ENCODE measurements at places on chromosomes 1 and 21.

- no peak for DNase-seq
These were observed 347.9 kb upstream of the ADGRL2 start for GRCh38 chr1:81452693-81453366.

DNA sequence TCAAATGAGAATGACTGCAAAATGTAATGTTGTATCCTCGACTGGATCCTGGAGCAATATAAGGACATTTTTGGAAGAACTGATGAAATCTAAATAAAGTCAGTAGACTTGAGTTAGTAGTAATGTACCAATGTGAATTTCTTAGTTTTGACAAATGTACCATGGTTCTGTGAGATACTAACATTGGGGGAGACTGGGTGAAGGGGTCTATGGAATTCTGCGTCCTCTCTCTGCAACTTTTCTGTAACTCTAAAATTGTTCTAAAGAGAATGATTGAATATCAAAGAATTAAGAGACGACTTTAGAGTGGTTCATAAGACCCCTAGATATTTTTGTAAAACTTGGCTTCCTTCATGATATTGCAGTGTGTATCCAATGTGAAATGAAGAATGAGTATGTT lies 59.2 kb upstream of the KAZN start:
- no peak for DNase-seq

DNA sequence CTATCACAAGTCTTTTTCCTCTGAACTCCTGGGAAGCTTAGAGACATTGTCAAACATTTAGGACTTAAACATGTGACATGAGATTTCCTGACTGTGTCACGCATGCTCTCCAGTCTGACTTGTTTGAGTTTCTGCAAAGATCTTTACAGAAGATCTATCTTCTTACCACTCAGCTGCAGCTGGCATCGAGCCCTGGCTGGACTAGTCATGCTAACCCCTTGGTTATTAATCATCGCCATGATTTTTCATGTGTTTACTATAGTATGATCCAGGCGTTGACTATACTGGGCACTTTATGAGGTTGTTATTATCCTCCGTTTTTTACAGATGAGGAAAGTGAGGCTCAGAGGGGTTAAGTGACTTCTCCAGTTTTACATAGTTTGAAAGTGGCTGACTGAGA lies 18.1 kb upstream of the IRF2BP2 start:
- peak; percentile 68 for DNase-seq

- DNase-seq = no peak
These were observed 17.8 kb downstream of the SCAF4 start for GRCh38 chr21:31713973-31714740.

GRCh38 chr1:240402326-240402725 lies 209.6 kb downstream of the GREM2 start:
- no peak for DNase-seq

DNA sequence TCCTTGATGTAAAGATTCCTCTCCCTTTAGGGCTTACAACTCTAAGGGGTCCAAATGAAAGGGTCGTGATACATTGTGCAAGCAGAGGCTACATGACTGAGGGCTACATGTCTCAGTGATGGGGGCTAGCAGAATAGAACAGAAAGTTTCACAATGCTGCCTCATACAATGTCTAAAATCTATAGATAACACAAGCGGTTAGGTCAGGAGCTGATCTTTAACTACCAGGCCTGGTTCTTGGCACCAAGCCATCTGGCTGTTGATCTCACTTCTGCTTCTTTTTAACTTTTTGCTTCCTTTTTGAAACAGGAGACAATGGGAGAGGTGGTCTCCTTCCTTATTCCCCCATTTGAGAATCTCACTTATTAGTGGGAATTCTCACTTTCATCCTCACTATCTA lies 710.2 kb downstream of the AMY1C start:
- no peak for DNase-seq

DNA sequence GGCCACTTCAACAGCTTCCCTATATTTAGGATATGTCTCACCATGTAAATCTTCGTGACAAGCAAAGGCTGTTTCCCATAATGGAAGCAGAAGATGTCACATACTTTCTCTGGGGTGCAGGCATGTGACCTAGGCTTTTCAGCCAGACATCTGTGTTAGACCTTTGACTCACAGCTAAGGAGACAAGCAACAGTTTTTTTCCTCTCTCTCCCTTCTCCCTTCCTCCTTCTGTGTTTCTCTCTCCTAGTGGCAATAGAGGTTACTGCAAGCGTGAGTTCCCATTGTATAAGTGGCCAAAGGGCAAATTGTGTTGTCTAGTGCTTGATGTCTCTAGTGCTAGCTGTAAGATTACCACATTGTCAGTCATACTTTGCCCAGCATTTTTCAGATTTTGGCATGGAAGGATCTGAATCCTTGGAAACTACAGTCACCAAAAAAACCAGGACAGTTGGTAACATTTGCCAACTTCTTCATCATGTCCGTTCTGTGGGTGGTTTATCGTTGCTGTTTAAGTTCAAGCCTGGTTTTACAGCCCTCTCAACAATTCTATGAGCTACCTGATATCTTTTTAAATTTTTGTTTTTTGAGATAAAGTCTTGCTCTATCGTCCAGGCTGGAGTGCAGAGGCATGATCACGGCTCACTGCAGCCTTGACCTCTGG lies 44.4 kb upstream of the RABGAP1L start:
- DNase-seq = peak; percentile 79

DNA sequence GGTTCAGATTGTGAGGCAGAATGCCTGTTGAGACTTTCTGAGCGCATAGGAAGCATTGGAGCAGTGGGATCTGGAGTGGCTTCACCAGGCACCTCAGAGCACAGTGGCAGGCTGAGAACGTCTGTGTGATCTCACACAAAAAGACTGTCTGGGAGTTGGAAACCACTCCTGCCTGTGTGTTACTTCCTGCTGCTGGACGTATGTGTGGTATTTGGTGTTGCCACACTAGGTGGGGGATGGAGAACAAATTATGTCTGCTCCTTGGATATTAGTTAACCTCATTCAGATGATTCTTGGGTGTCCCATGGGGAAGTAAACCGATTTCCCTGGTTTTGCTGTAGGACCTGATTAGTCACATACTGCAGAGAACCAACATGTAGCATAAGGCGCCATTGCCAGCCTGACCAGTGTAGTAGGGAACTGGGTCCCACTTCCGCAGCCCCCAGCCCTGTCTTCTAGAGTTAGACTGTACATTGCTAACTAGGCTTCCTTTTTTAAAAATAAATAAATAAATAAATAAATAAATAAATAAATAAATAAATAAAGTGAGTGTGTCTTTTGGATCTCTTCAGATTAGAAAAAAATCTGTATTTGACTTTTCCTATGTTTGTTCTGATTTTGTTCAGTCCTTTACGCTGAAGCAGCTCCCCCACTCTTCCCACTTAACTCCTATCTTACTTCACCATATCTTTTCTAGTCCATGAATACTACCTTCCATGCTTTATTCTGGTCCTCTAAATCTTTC lies 26.9 kb downstream of the UCK2 start:
- DNase-seq = peak; percentile 99

- no peak for DNase-seq
These were observed 78.2 kb downstream of the RAP1GAP start for GRCh38 chr1:21590934-21591333.

DNA sequence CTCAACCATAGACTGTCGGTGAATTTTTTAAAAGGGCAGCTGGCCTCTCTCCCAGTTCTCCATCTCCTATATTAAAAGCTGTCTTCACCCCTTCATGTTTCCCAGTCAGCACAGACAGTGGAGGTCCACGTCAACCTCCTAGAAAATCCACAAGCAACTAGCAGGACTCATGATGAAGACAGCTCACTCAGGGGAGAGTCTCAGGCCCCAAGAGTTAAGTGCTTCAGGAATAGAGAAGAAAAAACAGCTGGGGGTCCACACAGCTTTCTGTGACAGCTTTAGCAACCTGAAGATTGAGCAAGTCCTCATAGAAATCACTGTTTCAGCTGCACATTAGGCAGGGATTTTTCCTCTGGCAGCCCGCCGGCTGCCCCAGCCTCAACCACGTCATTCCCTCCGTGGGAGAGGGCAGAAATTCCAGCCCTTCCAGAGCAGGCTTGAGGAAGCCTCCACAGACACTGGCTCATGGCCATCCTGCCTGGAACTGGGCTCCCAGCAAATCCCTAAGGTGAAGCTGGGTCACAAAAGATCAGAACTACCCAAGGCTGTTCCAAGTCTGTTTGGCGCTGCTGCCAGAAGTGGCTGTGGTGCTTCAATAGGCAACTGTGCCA lies 15.2 kb downstream of the GPR161 start:
- DNase-seq = peak; percentile 84

- DNase-seq = no peak
These were observed 318.8 kb downstream of the PTPRU start for GRCh38 chr1:29555043-29555620.

DNA sequence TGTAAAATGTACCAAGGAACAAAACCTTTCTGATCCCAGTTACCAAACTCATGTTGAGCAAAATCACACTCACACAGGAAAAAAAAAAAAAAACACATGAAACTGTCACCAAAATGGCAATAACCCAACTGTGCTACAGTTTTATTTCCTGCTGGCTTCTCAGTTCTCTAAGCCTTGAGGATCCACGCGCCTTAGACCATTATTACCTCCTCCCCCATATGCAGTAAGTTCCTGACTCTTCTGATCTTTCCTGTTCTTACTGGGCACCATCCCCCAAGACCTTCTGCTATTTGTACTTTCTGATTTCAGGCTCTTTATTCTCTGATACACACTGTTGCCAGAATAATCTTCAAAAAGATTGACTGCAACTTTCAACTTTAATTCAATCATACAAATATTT lies 79.6 kb downstream of the SLC45A1 start:
- DNase-seq = no peak

DNA sequence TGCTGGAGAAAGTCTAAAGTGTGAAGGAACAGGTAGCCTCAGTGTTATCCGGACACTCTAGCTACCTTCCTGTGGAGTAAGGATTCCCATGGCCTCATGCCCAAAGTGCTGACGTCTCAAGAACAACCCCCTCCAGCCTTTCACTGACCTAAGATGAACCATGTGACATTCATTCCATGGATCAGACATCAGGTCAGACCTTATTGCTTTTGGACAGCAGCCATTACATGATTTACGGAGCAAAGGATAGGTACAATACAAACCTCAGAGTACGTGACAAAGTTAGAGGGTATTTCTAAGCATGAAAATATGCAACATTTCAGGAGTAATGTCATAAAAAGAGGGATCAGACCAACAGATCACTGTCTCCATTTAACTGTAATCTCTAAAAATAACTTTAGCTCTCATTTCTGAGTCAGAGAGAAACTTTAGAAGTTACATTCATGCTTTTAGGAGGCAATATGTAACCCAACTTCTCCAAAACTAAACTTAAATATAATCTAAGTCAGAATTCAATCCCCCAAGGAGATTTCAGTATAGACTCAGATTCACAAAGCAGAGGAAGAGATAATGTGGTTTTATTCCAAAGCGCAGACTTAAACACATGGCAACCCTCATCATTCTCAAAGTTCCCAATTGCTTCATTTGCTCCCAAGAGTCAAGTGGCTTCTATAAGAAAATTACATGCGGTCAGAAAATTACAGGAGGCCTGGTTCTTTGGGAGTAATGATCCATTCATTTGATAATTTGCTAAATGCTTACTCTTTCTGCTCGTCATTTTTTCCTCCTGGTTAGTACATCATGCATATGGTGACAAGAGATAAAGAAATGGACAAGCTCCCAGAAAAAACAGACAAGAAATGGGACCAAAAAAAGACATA lies 280.4 kb downstream of the SETD4 start:
- peak; percentile 87 for DNase-seq

DNA sequence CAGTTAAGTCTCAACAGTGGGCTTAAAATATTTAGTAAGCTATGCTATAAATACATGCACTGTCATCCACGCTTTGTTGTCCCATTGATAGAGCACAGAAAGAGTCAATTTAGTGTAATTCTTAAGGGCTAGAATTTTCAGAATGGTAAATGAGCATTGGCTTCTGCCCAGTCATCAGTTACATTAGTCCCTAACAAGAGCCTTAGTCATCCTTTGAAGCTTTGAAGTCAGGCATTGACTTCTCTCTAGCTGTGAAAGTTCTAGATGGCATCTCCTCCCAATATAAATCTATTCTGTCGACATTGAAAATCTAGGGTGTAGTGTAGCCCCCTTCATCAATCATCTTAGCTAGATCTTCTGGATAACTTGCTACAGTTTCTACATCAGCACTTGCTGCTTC lies 12.0 kb upstream of the LPGAT1 start:
- no peak for DNase-seq

DNA sequence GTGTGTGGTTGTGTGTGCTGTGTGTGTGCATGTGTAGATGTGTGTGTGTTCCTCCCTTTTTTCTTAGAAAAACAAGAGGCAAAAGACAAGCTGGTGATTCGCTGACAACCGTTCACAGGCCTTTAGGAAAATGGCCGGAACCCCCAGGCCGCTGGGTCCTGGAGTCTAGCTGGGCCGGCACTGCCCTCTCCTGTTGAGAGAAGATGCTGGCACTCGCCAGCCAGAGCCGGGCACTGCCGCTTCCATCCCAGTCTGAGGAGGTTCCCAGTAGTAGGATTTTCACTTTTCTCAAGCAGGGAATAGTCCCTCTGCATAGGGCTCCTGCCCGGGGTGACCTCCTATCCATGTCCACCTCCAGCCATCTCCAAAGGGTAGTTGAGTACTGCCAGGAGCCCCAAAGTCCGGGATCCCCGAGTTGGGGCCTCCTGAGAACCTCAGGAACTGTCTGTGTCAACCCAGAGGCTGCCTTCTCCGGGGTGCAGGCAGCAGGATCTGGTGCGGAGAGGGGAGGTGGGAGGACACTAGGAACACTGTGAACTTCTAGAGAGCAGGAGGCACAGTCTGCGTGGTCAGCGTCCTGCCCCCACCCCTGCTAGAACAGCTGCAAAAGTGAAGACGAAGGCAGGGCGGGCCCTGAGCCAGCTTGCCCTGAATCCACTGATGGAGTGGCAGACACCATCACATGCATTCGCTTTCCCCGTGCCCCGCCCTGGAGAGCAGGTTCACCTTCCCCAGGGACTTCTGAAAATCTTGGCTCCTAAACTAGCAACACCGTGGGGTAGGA lies 44.1 kb upstream of the ARHGEF16 start:
- DNase-seq = peak; percentile 64

DNA sequence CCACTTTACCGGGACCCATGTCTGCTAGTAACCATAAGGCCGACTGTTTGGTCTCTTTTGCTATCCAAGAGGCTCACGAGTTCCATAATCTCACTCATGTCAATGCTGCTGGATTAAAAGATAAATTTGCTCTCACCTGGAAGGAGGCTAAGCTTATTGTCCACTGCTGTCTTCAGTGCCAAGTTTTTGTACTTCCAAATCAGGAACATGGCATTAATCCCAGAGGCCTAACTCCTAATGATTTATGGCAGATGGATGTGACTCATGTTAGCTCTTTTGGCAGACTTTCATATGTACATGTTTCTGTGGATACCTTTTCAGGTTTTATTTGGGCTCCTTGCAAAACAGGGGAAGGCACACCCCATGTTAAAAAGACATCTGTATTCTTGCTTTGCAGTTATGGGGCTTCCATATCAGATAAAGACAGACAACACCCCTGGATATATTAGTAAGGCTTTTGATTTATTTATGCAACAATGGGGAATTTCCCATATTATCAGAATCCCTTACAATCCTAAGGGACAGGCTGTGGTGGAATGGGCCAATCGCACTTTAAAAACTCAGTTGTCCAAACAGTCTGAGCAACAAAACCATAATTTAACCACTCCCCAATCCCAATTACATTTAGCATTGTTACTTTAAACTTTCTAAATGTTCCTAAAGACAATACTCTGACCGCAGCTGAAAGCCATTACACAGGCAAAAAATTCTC lies 162.7 kb downstream of the IER5 start:
- DNase-seq = peak; percentile 66

Data from cardiac fibroblast (primary cell).